ENCODE measurements at places on chromosomes 16 and 17.
A peak's percentile ranks its signal among the peaks of the same experiment; 100 is the strongest.

- DNase-seq: no peak
Observed at GRCh38 chr17:21132428-21132827, 5.7 kb downstream of the DHRS7B start.

DNA sequence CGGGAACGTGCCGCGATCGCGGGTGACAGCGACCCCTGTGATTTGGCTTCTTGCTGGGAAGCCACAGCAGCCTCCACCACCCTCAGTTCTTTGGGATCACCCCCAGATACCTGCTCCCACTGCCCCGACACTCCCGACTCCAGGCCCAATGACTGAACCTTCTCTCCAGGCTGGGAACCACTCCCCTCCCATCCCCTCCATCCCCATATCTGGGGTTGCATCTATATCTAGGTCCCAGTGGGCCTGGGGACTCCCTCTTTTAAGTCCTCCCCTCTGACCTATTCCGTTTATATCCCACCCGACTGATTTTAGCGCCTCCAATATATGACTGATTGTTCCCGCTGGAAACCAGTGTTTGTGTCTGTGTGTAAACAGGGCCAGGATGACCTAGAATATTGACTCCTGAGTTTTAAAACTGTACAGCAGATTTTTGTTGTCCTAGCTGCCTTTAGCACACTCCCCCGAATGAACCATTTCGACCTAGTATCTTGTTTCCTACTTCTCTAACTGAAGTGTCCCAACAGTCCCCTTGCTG is 667 bp downstream of the PSMD3 start:
- no peak for DNase-seq

DNA sequence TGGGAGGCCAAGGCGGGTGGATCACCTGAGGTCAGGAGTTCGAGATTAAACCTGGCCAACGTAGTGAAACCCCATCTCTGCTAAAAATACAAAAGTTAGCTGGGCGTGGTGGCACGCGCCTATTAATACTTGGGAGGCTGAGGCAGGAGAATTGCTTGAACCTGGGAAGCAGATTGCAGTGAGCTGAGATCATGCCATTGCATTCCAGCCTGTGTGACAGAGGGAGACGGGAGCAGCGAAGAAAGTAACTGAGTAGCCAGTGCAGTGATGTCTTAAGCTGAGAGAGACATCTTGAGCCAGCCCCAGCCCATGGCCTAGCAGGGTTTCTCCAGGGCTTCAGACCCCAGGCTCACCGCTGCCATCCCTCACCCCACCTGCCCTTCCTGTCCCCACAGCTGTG is 9.8 kb upstream of the SMIM5 start:
- DNase-seq: peak; percentile 32

DNA sequence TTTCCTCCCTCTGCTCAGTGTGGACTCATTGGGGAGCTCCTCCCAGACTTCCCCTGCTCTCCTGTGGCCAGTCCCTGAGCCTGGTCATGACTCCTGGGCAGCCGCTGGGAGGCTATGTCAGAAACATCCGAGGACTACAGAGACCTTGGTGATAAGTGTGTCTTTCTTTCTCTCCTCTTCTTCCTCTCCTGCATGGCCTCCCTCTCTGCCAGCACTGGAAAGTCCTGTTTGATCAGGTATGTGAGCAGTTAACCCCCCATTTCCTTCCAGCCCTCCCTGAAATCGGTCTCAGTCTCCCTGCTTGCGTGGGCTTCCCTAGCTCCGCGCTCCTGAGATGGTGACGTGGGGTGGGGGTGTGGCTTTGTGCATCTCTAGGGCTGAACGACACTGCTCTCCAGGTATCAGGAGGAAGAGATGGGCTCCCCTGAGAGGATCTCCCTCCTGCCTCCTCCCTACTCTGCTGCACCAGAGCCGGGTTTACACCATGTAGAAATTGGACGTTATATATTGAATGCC is 2.1 kb downstream of the RHBDL3 start:
- no peak for DNase-seq

Measured in HFFc6 (cell line).